OCI-M1 (cell line): ENCODE measurements at places on chromosomes 12 and 14.

- DNase-seq = no peak
These were observed 127.9 kb downstream of the EFCAB11 start for GRCh38 chr14:89826596-89826995.

DNA sequence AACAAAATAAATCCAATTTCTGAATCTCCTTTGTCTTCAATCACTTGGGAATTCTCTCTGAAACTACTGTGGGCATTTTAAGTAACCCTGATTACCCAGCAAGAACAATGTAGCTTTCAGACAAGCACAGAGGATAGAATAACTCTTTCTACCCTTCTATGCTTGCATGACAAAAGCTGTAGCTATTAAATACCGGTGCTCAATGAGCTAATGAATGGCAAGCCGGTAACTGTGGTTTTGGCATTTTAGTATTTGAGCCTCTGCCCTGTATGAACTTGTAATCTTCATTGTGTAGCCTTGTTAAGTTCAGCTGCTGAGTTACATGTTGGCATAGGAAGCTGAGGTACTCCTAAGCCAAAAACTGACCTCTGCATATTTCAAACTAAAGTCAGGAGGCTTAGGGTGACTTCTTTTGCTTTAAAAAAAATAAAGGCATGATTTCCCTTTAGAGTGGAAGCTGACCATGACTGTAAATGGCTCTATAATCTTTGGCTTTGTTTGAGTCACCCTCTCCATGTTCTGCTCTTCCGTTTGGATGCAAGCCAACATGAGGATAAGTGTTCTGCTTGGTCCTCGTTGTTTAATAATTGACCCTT, 171.0 kb upstream of the HIF1A start:
- peak; percentile 11 for DNase-seq

GRCh38 chr14:99234355-99234754, 37.6 kb downstream of the BCL11B start:
- DNase-seq = no peak

GRCh38 chr12:131045705-131046460, 92.2 kb downstream of the ADGRD1 start:
- no peak for DNase-seq

- DNase-seq = no peak
These were observed 151.0 kb upstream of the SEL1L start for GRCh38 chr14:81684696-81685095.
